Right lung (tissue), 10 donors: ENCODE measurements at places on chromosomes 16 and 17. TPM values are rescaled to one million over a fixed set of nuclear protein-coding genes. Genes with fewer than 3 reads are reported as not detected.

GRCh38 chr16:30728899-30729672, 19.1 kb upstream of the PHKG2 start:
- DNase-seq: no peak

Gene CCDC200
- polyA plus RNA-seq: 13.0 TPM

Gene ZFPM1
- polyA plus RNA-seq: 5.5 TPM

Gene NUBP2
- 40.8 TPM for polyA plus RNA-seq

Gene OMG
- polyA plus RNA-seq: 10.6 TPM

GRCh38 chr16:68033101-68033500, 10.0 kb downstream of the DUS2 start:
- no peak for DNase-seq

DNA sequence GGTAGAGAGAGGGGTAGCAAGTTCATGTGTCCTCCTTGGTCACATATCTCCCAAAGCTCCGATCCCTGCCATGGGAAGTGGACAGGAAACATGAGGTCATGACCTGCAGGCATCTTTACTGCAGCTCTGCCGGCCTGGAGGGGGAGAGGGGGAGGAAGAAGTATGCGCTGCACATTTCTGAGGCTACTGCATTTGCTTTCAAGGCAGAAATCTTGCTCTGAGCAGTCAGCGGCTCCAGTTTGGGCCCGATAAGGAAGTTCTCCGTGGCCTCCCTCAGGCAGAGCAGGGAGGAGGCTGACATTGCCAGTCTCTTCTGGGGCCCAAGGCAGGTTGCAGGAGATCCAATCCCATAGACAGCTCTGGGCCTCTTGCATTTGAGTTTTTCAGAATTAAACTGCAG, 1.5 kb upstream of the NHERF1 start:
- DNase-seq: no peak

- DNase-seq: no peak
These were observed 101.3 kb downstream of the NOG start for GRCh38 chr17:56694825-56695224.

Gene TPSAB1
- polyA plus RNA-seq: not detected

GRCh38 chr16:13402601-13403000, 501.2 kb downstream of the SHISA9 start:
- no peak for DNase-seq

DNA sequence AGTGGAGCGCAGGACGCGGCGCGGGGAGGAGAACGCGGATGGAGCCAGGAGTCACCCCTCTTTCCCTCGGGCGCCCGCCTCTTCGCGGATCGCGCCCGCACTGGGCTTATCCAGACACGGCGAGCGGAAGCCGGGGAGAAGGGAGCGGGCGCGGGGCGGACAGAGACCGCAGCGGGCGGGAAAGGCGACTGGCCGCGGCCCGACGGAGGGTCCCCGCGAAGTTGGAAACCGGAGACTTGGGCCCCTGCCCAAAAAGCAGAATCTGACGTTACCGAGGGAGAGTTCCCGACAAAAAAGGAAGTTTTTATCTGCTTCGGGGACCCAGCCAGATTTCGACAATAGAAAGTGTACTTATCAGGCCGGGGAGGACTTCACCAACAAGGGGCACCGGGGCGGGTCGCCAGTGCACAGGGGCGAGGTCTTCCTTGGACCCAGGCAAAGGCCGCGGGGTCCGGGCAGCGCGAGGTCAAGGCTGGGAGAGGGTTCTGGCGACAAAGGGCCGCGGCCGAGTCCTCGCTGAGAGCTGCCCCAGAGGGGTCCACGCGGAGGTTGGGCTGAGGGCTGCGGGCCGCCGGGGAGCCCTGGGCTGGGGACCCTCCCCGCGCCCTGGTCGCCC, 519 bp downstream of the ST6GALNAC2 start:
- no peak for DNase-seq

DNA sequence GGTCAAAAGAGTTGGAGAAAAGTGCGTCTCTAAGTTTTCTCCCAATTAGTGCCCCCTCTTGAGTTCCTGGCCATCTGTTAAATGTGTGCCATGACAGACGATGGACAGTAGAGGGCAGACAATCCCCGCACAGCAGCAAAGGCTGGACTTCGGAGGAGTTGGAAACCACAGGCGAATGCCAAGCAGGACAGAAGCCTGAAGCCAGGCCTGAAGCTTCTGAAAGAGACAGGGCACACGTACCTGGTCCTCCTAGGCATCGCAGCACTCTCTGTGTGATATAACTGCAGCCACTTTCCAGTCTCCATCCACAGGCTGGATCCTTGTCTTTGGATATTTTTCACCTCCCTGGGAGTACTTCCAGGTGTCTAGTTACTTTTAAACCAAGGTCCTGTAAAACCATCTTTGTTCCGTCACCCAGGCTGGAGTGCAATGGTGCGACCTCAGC, 14.5 kb downstream of the C17orf100 start:
- DNase-seq: peak; percentile 59

- DNase-seq: no peak
These were observed 166.2 kb upstream of the KCNJ16 start for GRCh38 chr17:69908626-69909368.

Gene NEK8
- 6.8 TPM for polyA plus RNA-seq

Gene ZNF688
- polyA plus RNA-seq: 18.3 TPM

DNA sequence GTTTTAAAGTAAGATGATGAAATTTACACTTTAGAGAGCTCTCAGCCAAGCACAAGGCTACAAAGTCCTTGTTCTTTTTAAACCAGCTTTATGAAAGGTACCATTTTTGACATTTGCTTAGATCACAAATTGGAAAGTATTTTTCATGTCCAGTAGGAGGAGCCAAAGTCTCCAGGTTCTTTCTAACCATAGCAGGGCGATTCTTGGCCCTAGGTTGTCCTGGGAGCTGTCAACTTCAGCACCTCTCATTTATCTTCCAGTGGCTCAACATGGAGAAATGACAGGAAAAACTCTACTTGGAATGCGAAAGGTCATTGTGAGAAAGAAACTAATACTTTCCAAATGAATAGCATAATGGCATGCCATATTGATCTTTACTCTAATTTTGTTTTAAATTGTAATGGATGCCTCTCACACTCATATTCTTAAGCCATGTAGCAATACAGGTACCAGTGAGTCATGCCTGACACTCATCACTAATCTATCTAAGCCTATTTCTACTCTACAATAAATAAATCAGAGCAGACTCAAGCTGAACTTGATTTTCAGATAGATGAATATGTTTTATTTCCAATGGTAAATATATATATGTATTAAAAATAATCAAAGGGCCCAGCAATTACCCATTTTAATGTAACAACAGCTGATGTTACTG, 919.1 kb upstream of the EEF2KMT start:
- no peak for DNase-seq

GRCh38 chr16:26827386-26827785, 239.3 kb upstream of the C16orf82 start:
- DNase-seq: no peak

- no peak for DNase-seq
These were observed 3.0 kb upstream of the ABCC1 start for GRCh38 chr16:15946257-15947044.

GRCh38 chr17:81067391-81067811, 32.5 kb downstream of the BAIAP2 start:
- no peak for DNase-seq

- no peak for DNase-seq
These were observed 91.3 kb downstream of the MAF start for GRCh38 chr16:79509211-79509631.

Gene KRT20
- polyA plus RNA-seq: not detected

GRCh38 chr17:72977771-72978417, 114.6 kb downstream of the SLC39A11 start:
- DNase-seq: no peak

GRCh38 chr16:85420501-85421337, 192.4 kb upstream of the GSE1 start:
- no peak for DNase-seq

DNA sequence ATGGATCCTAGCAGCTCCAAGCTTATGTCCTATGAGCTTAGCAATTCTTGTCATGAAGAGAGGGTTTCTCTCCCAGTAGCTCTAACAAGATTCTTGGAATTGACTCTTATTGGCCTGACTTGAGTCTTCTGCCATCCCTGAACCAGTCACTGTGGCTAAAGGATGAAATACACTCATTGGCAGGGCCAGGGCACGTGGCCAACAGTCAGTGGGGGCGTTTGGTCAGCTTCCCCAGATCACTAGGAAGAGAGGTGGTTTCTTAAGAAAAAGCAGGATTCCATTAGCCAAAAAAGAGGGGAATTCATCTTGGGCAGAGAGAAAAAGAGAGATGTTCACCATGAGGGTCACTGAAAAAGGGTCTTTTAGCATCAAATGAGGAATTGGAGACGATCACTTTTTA, 363.2 kb downstream of the SNX29 start:
- DNase-seq: no peak

- no peak for DNase-seq
These were observed 59.9 kb upstream of the DLX4 start for GRCh38 chr17:49908782-49909714.

- DNase-seq: peak; percentile 39
These were observed 123.8 kb downstream of the GOSR1 start for GRCh38 chr17:30600830-30601494.

Gene KIF18B
- polyA plus RNA-seq: 16.9 TPM

Gene SAMD14
- polyA plus RNA-seq: 16.7 TPM

Gene CALB2
- not detected for polyA plus RNA-seq

Gene FLYWCH2
- 19.8 TPM for polyA plus RNA-seq

DNA sequence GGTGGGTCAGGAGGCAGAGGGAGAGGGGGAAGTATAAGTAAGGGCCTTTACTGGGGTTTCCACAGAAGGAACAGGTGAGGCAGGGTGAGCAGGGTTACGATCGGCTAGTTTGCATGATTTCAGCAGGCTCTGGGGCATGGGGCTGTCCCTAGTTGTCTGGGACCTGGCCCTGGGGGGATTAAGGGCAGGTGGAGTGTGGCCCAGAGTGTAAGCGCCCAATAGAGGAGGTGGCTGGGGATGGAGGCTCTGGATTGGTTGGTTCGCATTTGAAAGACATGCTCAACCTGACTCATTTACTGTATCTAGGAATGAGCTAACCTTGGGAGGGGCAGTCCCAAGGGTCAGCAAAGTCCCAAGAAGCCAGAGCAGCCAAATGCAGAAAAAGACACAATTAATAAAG, 230.3 kb downstream of the MAP2K4 start:
- no peak for DNase-seq

Gene ZCCHC14
- polyA plus RNA-seq: 30.1 TPM

GRCh38 chr17:29292992-29293889, 707 bp downstream of the NUFIP2 start:
- peak; percentile 38 for DNase-seq

Gene SCARF1
- polyA plus RNA-seq: 14.6 TPM

Gene GPR139
- polyA plus RNA-seq: not detected

Gene FADS6
- 0.09 TPM for polyA plus RNA-seq

DNA sequence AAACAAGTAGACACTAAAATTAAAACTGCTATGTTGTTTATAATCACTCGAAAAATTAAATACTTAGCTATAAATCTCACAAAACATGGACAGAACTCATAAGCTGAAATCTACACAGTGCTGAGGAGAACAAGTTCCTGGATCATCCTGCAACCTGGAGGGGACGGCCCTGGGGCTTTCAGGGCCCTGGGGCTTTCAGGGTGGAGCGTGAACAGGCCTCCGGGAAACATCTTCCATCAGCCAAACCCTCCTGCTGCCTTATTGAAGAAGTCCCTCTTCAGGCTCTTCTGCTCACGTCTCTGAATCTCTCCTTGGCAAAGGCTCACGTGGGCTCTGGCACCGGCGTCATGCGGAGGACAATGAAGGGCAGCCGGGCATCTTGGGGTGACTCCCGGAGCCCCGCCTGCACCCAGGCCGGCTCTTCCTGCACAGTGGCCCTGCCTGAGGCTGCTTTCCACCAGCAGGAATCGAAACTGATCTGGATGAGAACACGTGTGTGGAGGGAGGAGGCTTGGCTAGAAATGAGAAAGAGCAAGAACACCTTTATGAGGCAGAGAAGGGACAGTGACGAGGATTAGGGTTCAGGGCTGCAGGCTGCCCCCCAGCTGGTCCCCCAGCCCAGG, 127.3 kb downstream of the CDRT15L2 start:
- DNase-seq: no peak

GRCh38 chr16:7492122-7492521, 159.5 kb downstream of the RBFOX1 start:
- DNase-seq: no peak

DNA sequence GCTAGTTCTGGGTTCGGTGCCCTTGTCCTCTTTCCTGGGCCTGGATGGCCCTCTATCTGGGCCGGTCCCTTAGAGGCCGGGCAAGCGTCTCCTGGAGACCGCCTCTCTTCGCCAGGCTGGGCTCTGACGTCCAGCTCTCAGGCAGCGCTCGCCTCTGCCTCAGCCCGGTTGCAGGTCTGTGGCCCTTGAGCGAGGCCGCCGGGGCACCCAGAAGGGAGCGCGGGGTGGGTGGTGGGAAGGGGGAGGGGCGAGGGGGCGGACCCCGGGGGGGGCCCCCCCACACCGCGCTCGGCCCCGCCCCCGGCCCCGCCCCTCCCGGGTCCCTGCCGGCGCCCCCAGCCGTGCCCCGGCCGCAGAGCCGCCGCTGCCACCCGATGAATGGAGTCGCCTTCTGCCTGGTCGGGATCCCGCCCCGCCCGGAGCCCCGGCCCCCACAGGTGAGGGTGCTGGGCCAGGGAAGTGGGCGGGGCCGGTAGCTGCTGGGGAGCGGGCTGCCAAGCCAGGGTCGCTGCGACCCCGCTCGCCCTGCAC, at the start of gene ARHGAP23:
Gene ARHGAP23 (plus strand): TSS at position 353 of the 531 bp plus-strand sequence. CDS start 22 bp downstream, at position 375.
- DNase-seq: no peak

Gene MINK1
- 56.2 TPM for polyA plus RNA-seq

- no peak for DNase-seq
These were observed 11.6 kb upstream of the MARCHF10 start for GRCh38 chr17:62819511-62820221.

Gene FTSJ3
- polyA plus RNA-seq: 48.7 TPM

Gene GINS2
- 15.9 TPM for polyA plus RNA-seq

DNA sequence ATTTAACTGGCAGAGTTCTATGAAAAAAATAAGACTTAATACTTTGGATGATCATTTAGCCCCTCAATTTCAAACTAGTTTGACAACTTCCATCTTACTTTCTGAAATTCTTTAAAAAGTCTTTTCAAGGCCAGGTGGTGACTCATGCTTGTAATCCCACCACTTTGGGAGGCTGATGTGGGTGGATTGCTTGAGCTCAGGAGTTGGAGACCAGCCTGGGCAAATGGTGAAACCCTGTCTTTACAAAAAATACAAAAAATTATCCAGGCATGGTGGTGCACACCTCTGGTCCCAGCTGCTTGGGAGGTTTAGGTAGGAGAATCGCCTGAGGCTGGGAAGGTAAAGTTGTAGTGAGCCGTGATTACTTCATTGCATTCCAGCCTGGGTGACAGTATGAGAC, 154.4 kb downstream of the TANC2 start:
- no peak for DNase-seq

GRCh38 chr16:85600530-85601271, 12.4 kb upstream of the GSE1 start:
- DNase-seq: no peak

DNA sequence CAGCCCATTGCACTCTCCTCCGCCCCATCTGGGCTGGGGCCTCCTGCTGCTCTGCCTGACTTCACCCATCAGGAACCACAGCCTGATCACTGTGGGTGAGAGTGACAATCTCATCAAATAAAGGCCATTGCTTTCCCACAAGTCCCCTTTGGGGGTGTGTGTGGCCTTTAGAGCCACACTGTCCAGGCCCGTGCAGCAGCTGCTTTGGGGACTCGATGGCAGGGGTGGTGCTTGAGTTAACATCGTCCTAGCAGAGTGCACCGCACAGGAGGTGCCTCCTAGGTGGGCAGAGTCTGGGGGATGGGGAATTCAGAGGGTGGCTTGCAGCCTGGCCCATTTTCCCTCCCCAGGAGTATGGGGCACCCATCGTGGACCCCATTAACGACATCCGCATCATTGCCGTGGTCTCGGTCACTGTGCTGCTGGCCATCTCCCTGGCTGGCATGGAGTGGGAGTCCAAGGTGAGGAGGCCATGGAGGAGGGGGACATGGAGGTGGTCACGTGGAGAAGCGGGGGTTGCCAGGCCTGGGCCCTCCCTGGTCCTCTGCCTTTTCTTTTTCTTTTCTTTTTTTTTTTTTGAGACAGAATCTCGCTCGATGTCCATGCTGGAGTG, 5.4 kb downstream of the SLC12A3 start:
- DNase-seq: no peak
